Fibroblast of lung (primary cell): ENCODE measurements at places on chromosomes 1 and 21. TPM values are rescaled to one million over a fixed set of nuclear protein-coding genes. Genes with fewer than 3 reads are reported as not detected.

EPHA2 gene
- 21.1 and 24.6 TPM in 2 replicates for total RNA-seq

DCDC2B gene
- not detected in 2 replicates for total RNA-seq

- H3K4me1 ChIP-seq = no peaks in the 10 kb centered on the region
- H3K27me3 ChIP-seq = peaks cover 89% of the 10 kb centered on the region
- no peaks in the 10 kb centered on the region for H3K36me3 ChIP-seq
- H3K4me3 ChIP-seq = no peak within 1 kb of the TSS
Measured at GRCh38 chr21:33025489-33026442, at the start of gene OLIG2. Gene OLIG2 (plus strand): TSS chr21:33025935. CDS start chr21:33026863, 928 bp downstream.

- no peak overlapping the region for H3K4me3 ChIP-seq
- peaks cover 5% of the 10 kb centered on the region for H3K36me3 ChIP-seq
- H3K4me1 ChIP-seq = peaks cover 7% of the 10 kb centered on the region
- no peak overlapping the region for H3K27ac ChIP-seq
- peak; percentile 85 for DNase-seq
Measured at GRCh38 chr21:44965251-44966022, 25.6 kb downstream of the SLX9 start.

OR2T29 gene
- total RNA-seq = not detected in 2 replicates

- no peaks in the 10 kb centered on the region for H3K36me3 ChIP-seq
- H3K4me3 ChIP-seq = no peak overlapping the region
- peaks cover 7% of the 10 kb centered on the region for H3K27me3 ChIP-seq
Measured at GRCh38 chr1:182607566-182607965, 3.4 kb upstream of the RGS16 start.
